Breast epithelium (tissue), 4 donors: ENCODE measurements at places on chromosomes 7 and 10.
A peak's percentile ranks its signal among the peaks of the same experiment; 100 is the strongest.

GRCh38 chr10:75852851-75853484 lies 421.5 kb downstream of the LRMDA start:
- no peak overlapping the region for H3K27ac ChIP-seq
- H3K4me3 ChIP-seq: no peak overlapping the region
- no peak for DNase-seq
- H3K36me3 ChIP-seq: no peaks in the 10 kb centered on the region
- no peaks in the 10 kb centered on the region for H3K4me1 ChIP-seq
- no peaks in the 10 kb centered on the region for H3K27me3 ChIP-seq

GRCh38 chr10:69728335-69728870 lies 73.3 kb upstream of the COL13A1 start:
- H3K36me3 ChIP-seq: no peaks in the 10 kb centered on the region
- no peaks in the 10 kb centered on the region for H3K27me3 ChIP-seq
- DNase-seq: no peak
- H3K27ac ChIP-seq: peak overlapping the region; percentile 12
- H3K4me3 ChIP-seq: no peak overlapping the region

GRCh38 chr10:123769647-123770046 lies 103.5 kb downstream of the GPR26 start:
- no peaks in the 10 kb centered on the region for H3K4me1 ChIP-seq
- H3K4me3 ChIP-seq: no peak overlapping the region
- no peaks in the 10 kb centered on the region for H3K27me3 ChIP-seq
- H3K27ac ChIP-seq: no peak overlapping the region
- DNase-seq: no peak

DNA sequence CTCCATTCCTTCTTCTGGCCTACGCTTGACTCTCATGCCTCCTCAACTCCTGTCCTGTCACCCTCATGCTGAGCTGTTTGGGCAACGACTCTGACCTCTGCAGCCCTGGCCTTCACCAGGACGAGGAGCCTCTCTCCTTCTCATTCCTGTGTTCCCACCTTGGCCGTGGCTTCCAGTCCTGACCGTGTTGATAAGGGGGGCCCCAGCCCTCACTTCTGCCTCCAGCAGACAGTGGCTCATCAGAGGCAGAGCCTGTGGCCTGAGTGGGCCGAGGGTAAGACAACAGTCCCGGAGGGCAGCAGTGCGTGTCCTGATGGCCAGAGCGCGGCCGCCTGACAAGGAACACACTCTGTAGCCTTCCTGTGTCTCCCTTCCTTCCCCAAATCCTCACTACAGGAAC lies 61.7 kb upstream of the UBE3C start:
- H3K4me1 ChIP-seq: no peaks in the 10 kb centered on the region
- no peak overlapping the region for H3K4me3 ChIP-seq
- no peaks in the 10 kb centered on the region for H3K36me3 ChIP-seq
- no peak overlapping the region for H3K27ac ChIP-seq
- DNase-seq: no peak
- peaks cover 43% of the 10 kb centered on the region for H3K27me3 ChIP-seq

DNA sequence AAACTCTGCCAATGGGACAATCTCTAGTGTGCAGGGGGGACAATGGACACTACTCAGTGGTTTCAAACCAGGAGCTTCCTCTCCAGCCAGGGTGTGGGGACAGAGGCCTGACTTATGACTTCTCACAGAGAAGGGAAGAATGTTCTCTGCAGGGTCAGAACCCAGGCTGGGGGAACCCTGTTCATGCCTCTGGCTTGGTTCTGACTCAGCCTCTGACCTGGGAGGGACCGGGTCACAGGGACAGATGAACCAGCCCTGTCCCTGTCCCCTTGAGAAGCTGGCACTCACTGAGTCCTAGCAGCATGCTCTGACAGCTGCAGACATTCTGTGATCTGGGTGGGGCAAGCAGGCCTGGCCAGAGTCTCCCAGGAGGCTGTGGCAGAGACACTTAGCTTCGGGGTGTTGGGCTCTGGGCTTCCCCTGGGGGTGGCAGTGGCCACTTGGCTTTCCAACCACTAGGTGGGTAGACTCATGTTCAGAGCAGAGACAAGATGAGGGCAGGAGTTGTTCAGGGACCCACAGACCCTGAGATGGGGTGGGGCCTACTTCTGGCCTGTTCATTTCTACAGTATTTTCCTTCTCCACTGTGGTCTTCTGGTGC lies 13.6 kb downstream of the TSPAN15 start:
- H3K36me3 ChIP-seq: no peaks in the 10 kb centered on the region
- no peaks in the 10 kb centered on the region for H3K27me3 ChIP-seq
- H3K4me3 ChIP-seq: no peak overlapping the region
- no peak for DNase-seq
- peak overlapping the region; percentile 74 for H3K27ac ChIP-seq

DNA sequence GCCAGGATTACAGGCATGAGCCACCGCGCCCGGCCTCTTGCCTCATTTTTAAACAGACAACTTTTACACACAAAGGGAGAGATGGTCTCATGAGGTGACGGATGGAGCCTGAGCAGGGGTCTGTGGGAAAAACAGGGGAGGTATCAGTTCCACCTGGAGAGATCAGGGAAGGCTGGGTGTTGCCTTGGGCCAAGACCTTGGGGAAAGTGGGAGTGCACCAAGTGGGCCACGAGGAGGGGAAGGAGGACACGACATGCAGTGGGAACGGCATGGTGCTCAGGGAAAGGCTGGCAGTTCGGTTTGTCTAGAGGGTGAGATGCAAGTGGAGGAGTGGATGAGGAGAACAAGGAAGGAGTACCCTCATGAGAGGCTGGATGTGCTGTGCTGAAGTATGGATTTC lies 8.9 kb upstream of the ZNF777 start:
- no peak for DNase-seq
- H3K27me3 ChIP-seq: no peaks in the 10 kb centered on the region
- H3K36me3 ChIP-seq: peaks cover 8% of the 10 kb centered on the region
- no peaks in the 10 kb centered on the region for H3K4me1 ChIP-seq
- H3K27ac ChIP-seq: no peak overlapping the region

DNA sequence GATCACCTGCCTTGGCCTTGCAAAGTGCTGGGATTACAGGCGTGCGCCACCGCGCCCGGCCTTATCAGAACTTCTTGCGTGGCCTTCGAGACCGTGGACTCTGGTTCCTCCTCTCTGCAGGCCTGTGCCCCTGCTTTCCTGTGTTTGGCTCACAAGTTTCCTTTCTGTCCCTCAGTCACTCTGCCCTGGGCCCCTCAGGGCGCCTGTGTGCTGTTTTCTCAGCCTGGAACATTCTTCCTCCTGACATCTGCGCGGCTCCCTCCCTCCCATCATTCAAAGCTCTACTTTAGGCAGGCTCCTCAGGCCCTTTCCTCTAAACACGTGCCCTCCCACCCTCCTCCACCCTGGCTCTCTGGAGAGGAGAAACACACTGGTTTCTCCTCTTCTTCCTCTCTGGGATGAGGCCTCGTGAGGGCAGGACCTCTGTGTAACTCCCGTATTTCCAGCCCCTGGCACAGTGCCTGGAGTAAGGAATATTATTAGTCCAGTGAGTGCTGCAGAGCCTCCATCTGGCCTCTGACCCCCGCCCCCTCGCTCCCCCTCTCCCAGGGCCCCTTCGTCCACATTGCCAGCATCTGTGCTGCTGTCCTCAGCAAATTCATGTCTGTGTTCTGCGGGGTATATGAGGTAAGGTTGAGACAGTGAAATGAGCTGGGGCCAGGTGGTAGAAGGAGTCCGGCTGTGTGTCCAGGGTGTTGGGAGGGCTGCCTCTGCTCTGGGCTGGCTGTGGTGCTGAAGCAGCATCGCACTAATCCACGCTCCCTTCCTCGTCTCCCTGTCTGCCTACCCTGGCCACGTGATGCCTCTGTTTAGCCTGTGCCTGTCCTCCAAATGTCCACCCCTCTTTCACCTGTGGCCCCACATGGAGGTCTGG lies 7.1 kb downstream of the CLCN1 start:
- H3K36me3 ChIP-seq: no peaks in the 10 kb centered on the region
- H3K4me3 ChIP-seq: no peak overlapping the region
- H3K27me3 ChIP-seq: no peaks in the 10 kb centered on the region
- peak overlapping the region; percentile 74 for H3K27ac ChIP-seq
- peaks cover 4% of the 10 kb centered on the region for H3K4me1 ChIP-seq

DNA sequence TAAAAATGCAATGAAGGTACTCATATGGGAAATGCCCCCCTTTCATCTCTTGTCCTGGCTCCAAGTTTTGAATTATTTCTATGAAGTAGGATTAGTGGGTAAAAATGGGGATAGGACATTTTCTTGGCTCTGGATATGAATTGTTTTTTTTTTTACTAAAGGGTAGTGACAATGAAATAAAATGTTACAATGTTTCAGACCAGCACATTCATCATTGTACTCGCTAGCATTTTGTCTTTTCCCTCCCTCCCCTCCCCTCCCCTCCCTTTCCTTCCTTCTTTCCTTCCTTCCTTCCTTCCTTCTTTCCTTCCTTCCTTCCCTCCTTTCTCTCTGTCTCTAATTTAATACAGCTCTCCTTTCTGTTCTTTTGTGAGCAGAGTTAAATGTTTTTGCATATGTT lies 64.4 kb downstream of the CDK1 start:
- no peaks in the 10 kb centered on the region for H3K36me3 ChIP-seq
- H3K27me3 ChIP-seq: no peaks in the 10 kb centered on the region
- no peak for DNase-seq

DNA sequence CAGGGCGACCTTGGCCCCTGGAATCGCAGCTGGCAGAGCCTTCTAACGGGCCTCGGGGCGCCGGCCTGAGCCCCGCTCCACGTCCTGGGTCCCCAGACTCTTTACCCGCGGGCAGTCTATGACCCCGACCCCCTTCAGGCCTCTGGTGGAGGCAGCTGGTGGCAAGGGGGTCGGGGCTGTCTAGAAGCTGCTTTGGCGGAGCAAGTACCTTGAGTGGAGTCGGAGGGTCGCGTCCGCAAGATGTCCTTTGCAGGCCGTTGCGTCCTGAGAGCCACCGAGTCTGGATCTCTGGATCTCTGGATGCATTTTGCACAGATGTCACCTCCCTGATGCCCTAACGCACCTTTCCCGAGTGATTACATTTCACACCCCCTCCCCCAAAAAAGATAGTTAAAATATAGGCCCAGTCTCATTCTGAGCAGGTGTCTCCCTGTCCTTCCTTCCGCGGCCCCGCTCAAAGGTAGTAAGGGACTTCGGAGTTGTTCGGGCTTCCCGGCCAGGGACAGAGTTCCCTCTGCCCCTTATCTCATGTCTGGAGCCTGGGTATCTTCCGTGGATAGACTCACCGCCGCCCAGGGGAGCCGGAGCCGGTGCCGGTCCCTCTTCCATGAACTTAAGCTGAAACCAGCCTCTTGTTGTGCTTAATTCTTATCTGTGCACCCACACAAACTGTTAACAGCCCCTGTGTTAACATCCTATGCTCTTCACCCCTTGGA lies 457 bp downstream of the ACADSB start:
- peak overlapping the region; percentile 97 for H3K27ac ChIP-seq
- no peak for DNase-seq
- H3K4me1 ChIP-seq: no peaks in the 10 kb centered on the region
- peak overlapping the region; percentile 87 for H3K4me3 ChIP-seq

GRCh38 chr7:158001621-158002320 lies 585.9 kb downstream of the PTPRN2 start:
- no peak overlapping the region for H3K27ac ChIP-seq
- H3K4me3 ChIP-seq: no peak overlapping the region
- no peaks in the 10 kb centered on the region for H3K4me1 ChIP-seq
- no peaks in the 10 kb centered on the region for H3K36me3 ChIP-seq
- DNase-seq: peak; percentile 85

DNA sequence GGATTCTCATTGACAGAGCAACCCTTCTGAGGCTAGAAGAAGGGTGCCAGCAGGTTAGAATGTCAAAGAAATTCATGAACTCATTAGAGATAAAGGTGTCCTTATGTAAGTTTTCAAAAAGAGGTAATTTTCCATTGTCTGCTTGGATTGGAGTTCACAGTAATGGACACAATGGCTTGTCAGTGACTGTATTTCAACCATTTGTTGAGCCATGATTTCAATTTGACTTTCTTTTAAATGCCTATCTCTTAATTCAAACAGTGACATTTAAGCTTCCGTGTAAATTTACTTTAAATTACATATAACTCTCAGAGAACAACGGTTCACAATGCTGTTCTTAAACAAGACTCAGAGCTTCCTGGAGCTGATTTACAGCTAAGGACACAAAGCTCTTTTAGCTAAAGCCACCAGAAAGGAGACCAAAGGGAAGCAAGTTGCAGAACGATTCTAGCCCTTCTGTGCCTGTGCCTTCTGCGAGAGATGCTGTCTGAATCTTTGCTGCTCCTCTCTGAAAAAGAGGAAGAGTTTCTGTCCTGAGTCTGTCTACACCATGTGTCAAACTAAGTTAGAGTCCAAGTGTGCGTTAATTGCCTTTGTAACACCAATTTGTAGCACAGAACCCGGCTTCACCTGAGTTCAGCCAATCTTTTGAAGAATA lies 42.2 kb upstream of the PFKP start:
- no peaks in the 10 kb centered on the region for H3K36me3 ChIP-seq
- no peak overlapping the region for H3K27ac ChIP-seq
- DNase-seq: no peak
- no peak overlapping the region for H3K4me3 ChIP-seq

GRCh38 chr10:102537948-102538347 lies 34.2 kb downstream of the SUFU start:
- H3K36me3 ChIP-seq: no peaks in the 10 kb centered on the region
- H3K27me3 ChIP-seq: no peaks in the 10 kb centered on the region
- no peaks in the 10 kb centered on the region for H3K4me1 ChIP-seq
- H3K27ac ChIP-seq: no peak overlapping the region
- DNase-seq: no peak

DNA sequence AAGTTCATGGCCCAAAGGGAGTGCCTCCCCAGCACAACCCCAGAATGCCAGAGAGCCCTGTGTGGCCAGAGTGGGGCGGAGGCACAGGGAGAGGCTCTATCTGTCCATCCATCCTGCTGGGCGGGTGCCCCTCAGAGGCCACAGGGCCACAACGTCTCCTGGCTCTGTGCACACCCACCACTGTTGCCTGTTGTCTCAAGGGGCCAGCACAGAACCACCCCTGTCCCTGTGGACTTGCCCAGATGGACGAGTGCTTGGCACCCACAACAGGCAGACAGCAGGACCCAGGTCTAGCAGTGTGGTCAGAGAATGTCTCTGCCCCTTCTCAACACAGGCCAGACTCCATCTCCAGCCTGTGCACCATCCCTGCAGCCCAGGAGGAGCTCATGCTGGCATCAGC lies 92.8 kb downstream of the PAXIP1 start:
- no peak overlapping the region for H3K27ac ChIP-seq
- no peaks in the 10 kb centered on the region for H3K4me1 ChIP-seq
- peaks cover 32% of the 10 kb centered on the region for H3K27me3 ChIP-seq
- no peak for DNase-seq
- no peaks in the 10 kb centered on the region for H3K36me3 ChIP-seq

GRCh38 chr10:99534939-99535763 lies 2.4 kb downstream of the NKX2-3 start:
- peaks cover 12% of the 10 kb centered on the region for H3K27me3 ChIP-seq
- no peak for DNase-seq
- H3K4me3 ChIP-seq: peak overlapping the region; percentile 41
- no peaks in the 10 kb centered on the region for H3K36me3 ChIP-seq
- H3K4me1 ChIP-seq: peaks cover 8% of the 10 kb centered on the region

GRCh38 chr10:31749981-31750840 lies 178.4 kb downstream of the ARHGAP12 start:
- peaks cover 3% of the 10 kb centered on the region for H3K4me1 ChIP-seq
- no peak overlapping the region for H3K4me3 ChIP-seq
- no peaks in the 10 kb centered on the region for H3K27me3 ChIP-seq
- peak overlapping the region; percentile 9 for H3K27ac ChIP-seq

GRCh38 chr7:151185762-151186639 lies 1.0 kb downstream of the ASB10 start:
- no peaks in the 10 kb centered on the region for H3K4me1 ChIP-seq
- no peaks in the 10 kb centered on the region for H3K36me3 ChIP-seq
- no peaks in the 10 kb centered on the region for H3K27me3 ChIP-seq
- DNase-seq: peak; percentile 33
